ENCODE measurements at places on chromosomes 12 and 14.

GRCh38 chr12:33795536-33795935 lies 226.8 kb upstream of the ALG10 start:
- DNase-seq = no peak

DNA sequence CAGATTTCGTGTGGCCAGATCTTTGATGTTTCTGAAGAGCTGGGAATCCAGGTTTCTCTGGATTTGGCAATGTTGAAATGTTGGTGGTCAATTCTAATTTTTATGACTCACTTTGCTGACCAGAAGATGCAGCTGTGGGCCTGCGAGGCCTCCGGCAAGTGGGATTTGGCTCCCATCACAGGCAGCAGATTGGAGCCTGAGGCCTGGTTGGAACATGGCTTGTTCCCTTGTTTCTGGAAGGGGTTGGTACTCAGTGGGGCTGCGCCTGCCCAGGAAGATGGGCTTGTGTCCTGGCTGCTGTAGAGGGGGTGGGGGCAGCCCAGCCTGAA lies 23.1 kb downstream of the FBRSL1 start:
- no peak for DNase-seq

DNA sequence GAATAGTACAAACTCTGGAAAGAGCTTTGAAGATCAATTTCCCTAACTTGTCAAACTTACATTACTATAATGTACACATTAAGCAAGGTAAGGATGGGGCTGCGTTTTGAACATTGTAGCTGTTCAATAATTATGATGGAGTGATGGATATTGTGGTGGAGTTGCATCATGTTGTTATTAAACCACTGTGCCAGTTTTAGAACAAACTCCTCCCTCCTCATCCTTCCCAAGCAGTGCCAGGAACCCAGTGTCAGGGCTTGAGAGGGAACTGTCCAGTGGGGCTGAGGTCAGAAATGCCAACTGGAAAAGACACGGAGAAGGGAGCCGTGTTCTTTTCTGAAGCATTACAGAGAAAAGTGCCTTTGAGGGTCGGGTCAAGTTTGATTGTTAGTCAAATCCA lies 31.9 kb upstream of the PAPOLA start:
- no peak for DNase-seq

- DNase-seq = peak; percentile 82
Measured at GRCh38 chr14:73758392-73759182, 44.4 kb upstream of the PNMA1 start.

GRCh38 chr14:89862856-89863255 lies 91.7 kb downstream of the EFCAB11 start:
- no peak for DNase-seq

GRCh38 chr14:61326847-61327246 lies 5.5 kb downstream of the PRKCH start:
- DNase-seq = peak; percentile 72

- DNase-seq = no peak
Measured at GRCh38 chr14:48622980-48623379, 947.6 kb upstream of the MDGA2 start.

GRCh38 chr14:35938770-35939169 lies 112.6 kb downstream of the BRMS1L start:
- no peak for DNase-seq

- no peak for DNase-seq
Measured at GRCh38 chr14:25750436-25750835, 700.5 kb upstream of the STXBP6 start.

DNA sequence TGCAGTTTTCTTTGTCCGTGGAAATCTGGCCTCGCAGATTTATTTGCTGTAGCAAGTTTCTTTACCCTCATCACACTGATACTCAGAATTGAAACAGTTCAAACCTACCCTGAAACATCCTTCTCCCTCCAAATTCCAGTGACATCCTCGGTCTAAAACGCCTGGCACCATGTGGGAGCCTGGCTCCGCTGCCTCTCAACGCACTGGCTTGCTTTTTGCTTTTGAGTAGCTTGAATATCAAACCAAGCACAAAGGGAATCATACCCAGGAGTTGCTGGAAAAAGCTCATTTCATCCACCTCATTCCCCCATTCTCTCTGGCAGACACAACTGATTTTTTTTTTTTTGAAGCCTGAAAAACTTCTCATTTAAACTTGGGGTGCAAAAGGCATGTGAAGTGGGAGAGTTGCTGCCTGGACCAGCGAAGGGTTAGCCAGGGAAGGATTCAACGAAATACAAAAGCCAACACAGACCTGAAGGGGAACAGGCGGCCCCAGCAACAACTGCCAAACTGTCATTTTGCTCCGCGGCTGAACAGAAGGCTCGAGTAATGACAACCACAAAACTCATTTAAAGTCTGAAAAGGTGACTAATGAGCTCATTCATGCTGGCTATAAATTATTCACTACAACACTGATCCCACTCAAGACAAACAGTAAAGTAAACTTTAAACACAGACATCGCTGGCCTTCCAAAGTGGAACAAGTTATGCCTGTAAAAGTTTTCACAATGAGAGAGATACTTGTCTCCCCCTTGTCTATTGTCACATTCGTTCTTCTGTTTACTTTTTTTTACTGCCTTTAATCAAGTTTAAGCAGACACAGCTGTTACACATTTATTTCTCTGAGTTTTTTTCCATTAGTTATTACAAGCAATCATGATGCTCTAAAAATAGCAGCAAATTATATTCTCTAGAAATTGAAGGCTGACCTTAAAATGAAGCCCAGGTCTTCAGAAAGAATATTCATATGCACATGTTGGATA lies 12.5 kb upstream of the FOXN3 start:
- DNase-seq = no peak

- DNase-seq = no peak
Measured at GRCh38 chr12:3995306-3995705, 122.1 kb upstream of the PARP11 start.

GRCh38 chr12:46342562-46343033 lies 30.0 kb downstream of the SLC38A2 start:
- DNase-seq = no peak

DNA sequence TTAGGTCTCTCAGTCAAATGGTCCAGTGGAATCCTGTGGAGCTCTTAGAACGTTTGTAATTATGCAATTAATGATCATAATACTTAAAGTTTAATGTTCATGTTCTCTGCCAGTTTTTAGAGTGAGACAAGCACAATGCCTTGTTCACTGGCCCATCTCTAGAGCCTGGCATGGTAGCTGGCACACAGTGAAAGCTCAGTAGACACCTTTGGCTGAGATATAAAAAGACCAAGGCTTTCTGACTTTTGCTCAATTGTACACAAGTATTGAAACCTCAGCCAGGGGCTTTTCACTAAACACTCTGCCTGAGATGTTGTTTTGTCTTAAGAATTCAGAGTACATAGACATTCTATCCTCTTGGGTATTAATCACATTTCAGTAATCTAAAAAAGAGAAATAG lies 241.8 kb upstream of the ATP2B1 start:
- no peak for DNase-seq

DNA sequence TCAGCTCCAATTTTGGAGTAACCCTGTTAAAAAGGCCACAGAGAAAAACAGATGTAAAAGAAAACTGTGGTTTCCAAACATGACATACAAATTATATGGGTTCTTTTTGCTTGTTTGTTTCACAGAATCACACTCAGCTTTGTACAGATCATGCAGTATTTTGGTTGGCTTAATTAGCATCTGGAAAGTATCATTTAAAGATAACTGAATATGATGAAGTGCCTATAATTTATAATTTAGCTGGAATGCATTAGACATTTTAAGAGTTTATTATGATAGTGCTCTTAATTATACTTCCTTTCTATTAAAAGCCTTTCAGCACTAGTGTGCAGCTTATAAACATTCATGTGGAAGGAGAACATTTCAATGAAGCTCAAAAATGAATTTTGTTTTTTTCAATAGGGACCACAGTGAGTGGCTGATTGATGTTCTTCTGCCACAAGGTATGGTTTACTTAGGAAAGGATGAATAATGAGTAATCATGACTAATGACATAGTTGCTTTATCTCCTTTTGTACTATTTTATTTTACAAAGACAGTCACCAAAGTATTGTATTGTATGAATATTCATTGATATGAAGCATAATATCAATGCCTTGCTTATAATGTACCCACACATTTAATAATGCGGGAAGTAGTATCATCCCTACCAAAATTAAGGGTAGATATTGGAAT lies 98.3 kb downstream of the UNC79 start:
- no peak for DNase-seq

- DNase-seq = no peak
Measured at GRCh38 chr14:65117769-65118745, 15.7 kb upstream of the MAX start.

DNA sequence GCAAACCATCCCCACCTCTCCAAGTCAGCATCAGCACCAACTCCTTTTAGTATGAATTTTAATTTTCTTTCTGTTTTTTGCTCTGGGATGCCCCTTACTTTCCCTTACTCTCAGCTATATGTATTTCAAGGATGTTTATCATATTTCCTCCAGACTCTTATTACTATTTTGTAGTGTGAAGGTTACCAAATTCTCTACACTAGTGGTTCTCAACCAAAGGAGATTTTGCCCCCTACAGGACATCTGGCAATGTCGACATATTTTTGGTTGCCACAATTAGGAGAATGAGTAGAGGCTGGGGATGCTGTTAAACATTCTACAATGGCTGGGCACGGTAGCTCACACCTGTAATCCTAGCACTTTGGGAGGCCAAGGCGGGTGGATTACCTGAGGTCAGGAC lies 29.1 kb upstream of the SOS2 start:
- no peak for DNase-seq

GRCh38 chr14:58574623-58575022 lies 63.1 kb upstream of the DACT1 start:
- no peak for DNase-seq

DNA sequence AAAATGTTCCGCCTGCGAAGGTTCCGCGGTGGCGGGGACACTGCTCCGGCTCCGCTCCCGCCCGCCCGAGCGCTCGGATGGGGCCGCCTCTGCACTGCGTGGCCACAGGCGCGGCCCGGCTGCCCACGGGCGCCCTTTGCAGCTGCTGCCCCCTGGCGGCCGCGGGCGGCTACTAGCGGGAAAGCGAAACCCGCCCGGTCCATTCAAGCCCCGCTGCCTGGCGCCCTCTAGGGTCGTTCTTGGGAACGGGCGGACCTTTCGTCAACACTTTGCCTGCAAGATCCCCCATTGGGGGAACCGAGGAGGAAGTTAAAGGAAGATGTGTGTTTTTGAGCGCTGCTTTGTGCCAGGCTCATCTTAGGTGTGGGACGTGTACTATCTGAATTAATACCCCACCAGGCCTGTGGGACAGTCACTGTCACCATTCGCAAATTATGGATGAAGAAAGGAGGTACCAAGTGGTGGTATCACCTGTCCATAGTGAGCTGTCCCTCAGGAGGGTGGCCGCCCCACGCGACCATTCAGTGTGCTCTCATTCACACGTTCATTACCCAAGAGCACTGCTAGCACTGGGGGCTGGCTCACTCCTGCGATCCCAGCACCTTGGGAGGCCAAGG lies 19.4 kb downstream of the GPR132 start:
- DNase-seq = peak; percentile 93

DNA sequence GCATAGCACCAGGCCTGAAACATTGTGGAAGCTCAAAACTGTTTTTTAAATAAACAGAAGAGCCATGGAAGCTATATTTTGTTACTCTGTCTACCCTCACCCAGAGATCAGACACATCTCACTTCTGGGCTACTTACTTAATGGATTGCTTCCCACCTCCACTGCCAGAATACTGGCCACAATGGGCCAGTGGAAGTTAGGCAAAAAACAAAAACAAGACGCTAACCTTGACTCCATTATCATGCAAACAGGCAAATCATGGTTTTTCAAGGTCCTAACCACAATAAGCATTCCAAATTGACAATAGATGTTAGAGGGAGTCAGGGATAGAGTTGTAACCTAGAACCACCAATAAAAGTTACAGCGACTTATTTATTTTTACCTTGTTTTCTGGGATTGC lies 52.7 kb upstream of the PTCSC3 start:
- DNase-seq = no peak

DNA sequence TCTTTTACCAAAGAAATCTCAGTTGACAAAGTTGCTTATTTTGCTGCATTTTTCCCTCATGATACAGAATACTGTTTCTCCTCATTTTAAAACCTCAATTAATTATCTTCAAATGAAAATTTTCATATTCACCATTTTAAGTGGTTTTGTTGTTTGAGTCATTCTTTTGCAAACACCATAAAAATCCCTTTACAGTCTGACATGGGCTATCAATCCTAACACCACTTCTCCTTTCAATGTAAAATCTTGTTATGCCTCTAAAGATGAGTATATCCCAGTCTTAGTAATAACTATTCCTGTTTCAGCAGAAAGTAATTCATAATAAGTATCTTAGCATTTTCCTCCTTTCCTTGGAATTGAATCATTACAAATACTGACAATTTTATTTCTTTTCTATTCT lies 192.2 kb downstream of the SYT1 start:
- no peak for DNase-seq

DNA sequence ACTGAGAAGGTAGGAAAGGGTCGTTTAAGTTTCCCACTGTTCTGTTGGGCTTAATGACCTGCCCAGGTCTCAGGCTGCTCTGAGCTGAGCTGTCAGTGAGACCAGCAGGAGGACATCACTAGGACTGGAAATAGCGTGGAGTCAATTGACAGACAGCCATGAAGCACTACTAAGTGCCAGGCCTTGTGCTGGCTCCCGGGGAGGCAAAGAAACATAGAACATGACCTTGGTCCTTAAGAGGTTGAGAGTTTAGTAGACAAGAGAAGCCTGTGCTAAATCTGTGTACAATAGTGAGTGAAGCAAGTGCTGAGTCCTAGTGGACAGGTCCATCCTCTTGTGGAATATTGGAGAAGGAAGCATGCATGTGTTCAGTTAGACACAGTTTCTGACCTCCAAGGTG lies 239.2 kb downstream of the CACNA1C start:
- DNase-seq = no peak

DNA sequence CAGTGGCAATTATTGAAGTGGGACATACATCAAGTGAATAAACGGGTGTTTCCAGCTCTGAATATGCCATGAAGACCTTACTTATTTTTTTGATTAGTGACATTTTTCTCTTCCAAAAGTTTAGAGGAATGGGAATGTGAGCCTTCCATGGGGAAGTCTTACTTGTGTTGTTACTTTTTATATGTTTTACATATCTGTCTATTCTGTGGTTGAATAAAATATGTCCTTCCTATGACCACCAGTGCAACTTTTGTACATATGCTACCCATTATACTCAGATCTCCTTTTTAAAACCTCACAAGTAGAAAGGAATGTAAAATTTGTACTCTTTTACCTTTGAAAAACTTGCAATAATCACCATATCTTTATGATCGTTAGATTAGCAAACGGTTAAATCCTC lies 132.7 kb downstream of the MSRB3 start:
- DNase-seq = no peak
